ENCODE measurements at places on chromosomes 1 and 21.

GRCh38 chr1:111214074-111214801, 13.3 kb upstream of the CHI3L2 start:
- DNase-seq = no peak

GRCh38 chr1:159918352-159919200, 6.7 kb downstream of the TAGLN2 start:
- no peak for DNase-seq

DNA sequence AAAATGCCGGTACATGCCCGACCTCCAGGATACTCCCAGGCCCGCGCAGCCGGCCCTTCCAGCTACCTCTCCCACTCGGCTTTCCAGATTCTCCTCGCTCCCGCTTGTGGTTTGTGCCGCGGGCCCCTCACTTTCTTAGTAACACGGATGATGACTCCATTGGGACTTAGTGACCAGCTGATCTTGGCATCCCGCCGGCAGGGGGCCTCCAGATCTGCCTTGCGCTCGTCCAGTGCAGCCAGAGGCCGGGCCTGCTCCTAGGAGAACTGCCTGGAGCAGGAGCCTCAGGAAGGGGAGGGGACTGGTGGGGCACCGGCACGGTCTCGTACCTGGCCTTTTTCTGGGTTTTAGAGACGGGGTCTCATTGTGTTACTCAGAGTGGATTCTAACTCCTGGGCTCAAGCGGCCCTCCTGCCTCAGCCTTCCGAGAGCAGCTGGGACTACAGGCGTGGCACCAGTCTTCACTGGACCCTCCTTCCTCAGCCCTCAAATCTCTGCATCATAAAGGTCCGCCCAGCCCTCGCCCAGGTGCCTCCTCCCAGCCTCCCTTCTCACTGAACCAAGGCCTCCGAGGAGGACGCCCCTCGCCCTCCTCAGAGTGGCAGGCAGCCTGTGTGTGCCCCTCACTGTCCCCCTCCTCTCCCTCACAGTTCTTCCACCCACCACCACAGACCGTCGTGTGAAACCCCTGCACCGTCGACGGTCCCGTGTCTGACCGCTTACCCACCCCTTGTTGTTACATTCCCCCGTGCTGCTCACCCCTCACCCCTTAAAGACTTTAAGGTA, 78.6 kb downstream of the SLC25A24 start:
- DNase-seq = no peak

GRCh38 chr1:193631306-193631705, 444.9 kb upstream of the B3GALT2 start:
- no peak for DNase-seq

- no peak for DNase-seq
These were observed 10.0 kb downstream of the COL24A1 start for GRCh38 chr1:86146566-86146965.

DNA sequence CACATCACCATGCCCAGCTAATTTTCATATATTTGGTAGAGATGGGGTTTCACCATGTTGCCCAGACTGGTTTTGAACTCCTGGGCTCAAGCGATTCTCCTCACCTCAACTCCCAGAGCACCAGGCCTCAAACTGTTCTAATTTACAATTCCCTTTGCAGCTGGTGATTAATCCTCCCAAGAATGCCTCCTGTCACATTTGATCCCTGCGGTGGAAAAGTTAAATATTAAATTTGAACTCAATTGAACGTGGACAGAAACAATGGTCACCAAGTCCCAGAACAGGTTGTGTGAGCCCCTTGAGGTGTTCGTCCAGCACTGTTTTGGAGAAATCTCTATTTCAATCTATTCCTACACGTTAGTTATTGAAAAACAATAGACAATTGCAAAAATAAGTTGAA, 2.0 kb upstream of the ANKRD35 start:
- no peak for DNase-seq

DNA sequence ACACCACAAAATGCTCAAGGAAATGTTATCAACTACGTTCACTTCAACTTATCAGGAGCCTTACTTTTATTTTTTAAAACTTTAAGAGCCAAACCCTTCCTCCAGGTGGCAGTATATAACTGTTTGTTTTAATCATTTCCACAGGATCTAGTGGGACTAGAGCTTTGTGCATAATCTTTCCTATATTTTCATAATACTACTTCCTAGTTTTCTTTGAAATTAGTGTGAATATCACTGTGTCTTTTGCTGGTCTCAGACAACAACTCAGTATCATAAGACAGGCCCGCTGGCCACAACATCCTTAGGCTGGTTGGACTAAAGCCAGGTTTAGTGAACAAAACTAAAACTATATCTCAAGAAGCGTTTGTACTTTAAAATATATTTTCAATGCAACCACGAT, 145.5 kb downstream of the TIAM1 start:
- DNase-seq = peak; percentile 67

DNA sequence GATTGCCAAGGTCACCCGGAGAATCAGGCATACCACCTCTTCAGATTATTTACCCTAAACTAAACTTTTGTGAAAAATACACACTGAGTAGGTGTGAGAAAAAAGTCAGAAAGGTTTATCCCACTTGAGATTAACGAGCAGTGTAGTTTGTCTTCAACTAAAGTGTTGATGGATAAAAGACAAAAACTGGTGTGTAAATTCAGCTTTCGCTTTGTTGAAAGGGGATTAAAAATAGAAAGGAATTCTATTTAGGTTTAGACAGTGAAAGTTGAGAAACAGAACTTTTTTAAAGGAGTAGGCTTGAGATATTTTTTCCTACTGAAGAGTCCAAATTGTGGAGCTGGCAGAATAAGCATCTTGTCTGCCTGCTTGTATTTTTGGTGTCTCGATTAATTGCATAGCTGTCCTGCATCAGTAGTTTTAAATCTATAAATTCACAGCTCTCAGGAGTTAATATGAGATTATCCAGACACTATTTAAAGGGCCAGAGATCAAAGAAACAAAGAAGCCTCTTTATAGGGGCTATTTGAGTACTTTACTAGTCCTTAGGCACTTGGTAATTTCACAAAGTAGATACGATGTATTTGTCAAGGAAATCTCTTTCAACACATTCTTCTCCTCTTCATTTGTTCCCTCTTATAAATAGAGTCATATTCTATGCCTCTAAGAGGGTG, 46.7 kb upstream of the RABGAP1L start:
- no peak for DNase-seq

DNA sequence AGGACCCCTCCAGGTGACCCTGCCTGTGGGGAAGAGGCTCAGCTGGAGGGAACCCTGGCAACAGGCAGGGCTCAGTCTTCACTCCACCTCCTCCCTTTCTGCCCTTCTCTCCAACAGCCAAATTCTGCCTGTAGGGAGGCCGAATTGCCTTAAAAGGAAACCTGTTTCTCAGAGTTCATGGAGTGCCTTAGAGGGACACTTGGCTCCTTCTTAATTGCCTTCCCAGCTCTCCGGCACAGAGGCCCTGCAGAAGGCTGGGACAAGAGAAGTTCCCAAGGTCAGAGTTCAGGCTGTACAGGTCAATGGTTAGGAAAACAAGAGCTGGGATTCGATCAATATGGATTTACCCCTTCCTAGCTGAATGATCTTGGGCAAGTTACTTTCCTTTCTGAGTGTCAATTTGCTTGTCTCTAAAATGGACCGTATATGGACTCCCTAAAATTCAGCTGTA, 6.2 kb downstream of the CSRP1 start:
- no peak for DNase-seq

- DNase-seq = no peak
These were observed 308.8 kb downstream of the COL11A1 start for GRCh38 chr1:102799496-102799895.

GRCh38 chr21:22355949-22356348, 1357.7 kb downstream of the NCAM2 start:
- DNase-seq = no peak

- DNase-seq = no peak
These were observed 14.8 kb downstream of the PSEN2 start for GRCh38 chr1:226884966-226885820.

DNA sequence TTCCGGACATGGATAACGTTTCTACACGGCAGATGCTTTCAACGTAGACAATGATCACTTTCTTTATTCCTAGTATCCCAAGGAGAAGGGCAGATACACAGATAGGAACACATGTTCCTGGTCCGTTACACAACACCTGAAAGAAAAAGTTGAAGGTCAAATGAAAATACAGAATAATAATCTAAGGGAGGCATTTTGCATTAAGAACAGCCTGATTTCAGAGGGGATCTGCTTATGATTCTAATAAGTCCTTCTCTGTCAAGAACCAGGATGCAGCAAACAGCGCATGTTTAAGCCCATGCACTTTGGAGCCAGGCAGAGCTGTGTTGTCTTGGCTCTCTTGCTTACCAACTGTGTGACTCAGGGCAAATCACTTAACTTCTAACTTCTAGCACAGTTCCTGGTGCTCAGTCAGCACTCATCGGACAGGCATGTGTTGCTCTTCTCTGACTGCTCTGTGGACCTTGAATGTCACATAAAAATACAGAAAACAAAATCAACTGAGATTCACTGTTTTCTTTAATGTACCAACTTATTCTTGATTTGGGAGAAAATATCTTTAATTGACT, 56.3 kb upstream of the CNN3 start:
- no peak for DNase-seq

DNA sequence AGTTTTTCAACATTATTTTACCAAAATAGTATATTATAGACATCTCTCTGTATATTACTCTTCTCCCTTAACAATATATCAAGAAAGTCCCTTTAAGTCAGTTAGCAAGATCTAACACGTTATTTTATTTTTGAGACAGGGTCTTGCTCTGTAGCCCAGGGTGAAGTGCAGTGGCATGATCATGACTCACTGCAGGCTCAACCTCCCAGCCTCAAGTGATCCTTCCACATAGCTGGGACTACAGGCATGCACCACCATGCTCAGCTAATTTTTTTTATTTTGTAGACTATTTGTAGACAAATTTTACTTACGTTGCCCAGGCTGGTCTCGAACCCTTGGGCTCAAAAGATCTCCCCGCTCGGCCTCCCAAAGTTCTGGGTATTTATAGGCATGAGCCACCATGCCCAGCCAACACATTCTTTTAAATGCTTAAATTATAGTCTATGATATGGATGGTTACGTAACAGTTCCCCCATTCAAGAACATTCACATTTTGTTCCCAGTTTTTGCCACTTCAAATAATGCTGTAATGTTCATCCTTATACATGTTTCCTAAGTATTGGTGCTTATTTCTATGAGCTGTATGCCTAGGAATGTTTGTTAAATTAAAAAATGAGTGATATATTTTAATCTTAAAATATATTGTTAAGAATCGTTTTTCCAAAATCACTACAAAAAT, 70.4 kb downstream of the TUT4 start:
- DNase-seq = no peak

- no peak for DNase-seq
These were observed 4.5 kb upstream of the DDR2 start for GRCh38 chr1:162627662-162628296.

GRCh38 chr1:33004613-33005012, 32.1 kb downstream of the AK2 start:
- DNase-seq = no peak

GRCh38 chr1:161702250-161702649, 4.8 kb upstream of the FCRLA start:
- DNase-seq = no peak

DNA sequence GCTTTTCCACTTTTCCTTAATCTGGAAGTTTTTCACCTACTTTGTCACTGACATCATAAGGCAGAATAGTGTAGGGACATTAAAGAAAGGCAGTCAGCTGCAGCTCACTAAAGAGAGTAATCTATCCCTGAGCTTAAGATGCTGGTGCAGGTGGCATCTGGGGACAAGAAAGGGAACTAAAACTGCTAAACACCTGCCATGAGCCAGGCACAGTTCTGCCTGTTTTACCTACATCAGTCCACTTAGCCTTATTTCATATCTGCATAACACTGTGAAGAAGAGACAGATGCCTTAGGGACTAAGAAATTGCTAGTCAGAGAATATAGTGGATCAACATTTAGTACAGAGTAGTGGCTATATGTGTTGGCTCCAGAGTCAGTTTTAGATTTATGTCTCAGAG, 88.1 kb downstream of the GPATCH2 start:
- no peak for DNase-seq

GRCh38 chr1:117627546-117628130, 21.8 kb downstream of the TENT5C start:
- no peak for DNase-seq

- DNase-seq = no peak
These were observed 792 bp downstream of the GOLPH3L start for GRCh38 chr1:150696162-150696561.

DNA sequence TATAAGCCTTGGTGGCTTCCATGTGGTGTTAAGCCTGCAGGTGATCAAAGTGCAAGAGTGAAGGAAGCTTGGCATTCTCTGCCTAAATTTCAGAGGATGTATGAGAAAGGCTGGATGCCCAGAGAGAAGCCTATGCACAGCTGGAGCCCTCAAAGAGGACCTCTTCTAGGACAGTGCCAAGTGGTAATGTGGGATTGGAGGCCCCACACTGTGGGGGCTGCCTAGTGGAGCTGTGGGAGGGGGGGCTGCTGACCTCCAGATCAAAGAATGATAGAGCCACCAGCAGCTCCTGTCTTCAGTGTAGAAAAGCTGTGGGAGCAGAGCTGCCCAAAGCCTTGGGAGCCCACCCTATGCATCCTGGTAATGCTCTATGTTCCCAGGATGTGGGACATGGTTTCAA, 1512.7 kb upstream of the TPTE start:
- no peak for DNase-seq

DNA sequence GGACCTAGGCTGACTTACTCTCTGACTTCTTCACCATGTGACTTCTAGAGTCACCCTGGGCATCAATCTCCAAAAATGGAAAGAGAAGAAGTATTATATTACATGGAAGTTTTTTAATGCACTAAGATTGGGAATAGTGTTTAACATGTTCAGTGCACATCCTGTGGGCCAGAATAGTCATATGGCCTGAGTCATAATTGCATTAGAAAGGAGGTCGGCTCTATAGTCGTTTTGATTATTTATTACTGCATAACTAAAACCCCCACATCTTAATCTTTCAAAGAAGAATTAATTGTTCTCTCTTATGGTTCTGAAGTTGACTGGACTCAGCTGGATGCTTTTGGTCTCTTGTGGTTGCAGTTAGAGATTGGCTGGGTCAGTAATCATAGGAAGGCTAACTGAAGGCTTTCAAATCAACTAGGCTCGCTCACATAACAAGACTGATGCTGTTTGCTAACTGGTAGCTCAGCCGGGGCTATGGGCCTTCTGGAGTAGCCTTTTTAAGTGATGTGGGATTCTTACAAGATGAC, 810.6 kb upstream of the ADGRL4 start:
- DNase-seq = no peak
